ENCODE measurements at places on chromosomes 16 and 17.
A peak's percentile ranks its signal among the peaks of the same experiment; 100 is the strongest.

- no peak for DNase-seq
Measured at GRCh38 chr17:11005940-11006339, 168.1 kb upstream of the PIRT start.

GRCh38 chr16:46607529-46607928 is 13.7 kb downstream of the SHCBP1 start:
- DNase-seq = no peak

- DNase-seq = no peak
Measured at GRCh38 chr17:75844530-75845057, 390 bp upstream of the UNC13D start.

DNA sequence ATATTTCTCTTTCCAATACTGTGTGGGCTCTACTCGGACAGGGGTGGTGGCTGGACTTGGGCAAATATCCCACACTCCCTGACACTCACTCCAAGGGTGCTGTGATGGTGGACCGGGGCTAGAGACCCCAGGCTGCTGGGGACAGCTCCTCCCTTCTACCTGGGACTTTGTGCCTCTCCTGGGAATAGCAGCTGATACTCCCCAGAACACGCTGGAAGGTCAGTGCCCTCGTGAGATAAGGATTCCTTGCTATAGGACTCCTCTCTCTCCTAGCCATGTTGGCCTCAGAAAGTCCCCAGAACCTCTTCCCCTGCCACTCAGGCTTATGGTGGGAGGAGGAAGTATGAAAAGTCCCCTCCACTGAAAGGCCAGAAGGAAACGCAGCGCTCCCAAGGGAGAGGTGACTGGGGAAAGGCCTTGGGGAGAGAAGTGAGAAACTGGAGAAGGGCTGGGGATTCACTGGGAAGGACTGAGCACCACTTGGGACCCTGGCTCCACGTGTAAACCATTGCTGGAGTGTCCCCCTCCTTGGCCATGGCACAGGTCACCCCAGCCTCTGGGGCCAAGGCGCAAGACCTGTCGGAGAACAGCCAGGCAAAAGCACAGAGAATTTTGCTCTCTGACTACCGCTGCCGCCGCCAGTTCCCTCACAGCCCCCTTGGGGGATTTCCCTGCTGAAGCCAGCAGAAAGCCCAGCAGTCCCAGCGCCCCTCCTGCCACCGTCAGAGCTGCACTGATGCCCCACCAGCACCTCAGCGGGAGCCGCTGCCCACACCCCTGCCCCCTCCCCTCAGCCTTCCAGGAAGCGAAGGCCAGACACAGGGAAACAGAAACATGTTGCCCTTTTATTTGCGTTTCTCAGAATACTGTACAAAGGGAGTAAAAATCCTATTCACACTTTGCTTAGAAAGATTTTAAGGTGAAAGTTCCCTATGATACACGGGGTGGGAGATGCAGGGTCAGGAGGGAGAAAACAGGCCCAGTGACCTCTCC is 2.1 kb upstream of the GSDMB start:
- no peak for DNase-seq

DNA sequence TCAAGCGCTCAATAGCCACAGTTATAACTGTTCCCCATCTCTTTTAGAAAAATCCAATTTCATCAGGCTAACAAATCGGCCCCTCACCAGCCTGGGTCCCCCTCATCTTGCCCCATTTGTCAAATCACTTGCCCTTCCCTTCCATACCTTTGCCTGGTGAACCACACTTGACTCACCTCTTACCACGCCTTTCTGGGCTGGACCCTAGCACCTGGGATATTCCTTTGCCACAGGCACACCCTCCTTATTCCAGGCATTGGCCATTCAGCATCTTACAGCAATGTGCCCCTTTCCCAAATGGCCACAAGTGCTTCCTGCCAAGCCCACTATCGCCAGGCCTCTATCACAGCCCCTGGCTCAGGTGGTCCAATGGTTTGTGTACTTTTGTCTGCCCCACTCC is 14.9 kb downstream of the CMTM4 start:
- no peak for DNase-seq

DNA sequence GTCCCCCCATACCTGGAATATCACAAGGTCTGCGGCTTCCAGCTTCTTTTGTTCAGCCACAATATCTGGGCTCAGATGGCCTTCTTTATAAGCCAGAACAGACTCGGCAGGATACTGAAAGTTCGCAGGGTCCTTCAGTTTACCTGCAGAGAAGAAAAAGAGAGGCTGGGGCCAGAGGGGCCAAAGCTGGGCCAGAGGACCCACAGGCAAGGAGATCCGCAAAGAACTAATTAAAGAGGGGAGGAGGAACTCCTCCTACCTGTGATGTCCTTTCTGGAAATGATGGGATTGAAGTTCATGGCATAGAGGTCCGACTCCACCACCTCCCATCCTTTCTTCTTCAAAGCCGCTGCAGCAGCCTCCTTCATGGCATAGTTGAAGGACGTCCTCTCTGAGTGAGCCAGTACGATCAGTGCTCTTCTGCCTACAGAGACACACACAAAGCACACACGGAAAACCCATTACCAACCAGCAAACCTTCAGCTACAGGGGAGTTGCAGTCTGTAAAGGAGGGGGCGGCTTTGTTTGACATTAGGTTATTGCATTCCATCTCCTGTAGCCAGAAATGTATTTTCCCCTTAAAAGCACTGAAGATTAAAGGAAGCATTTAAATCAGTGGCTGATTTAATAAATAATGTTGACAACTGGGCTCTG is 8.1 kb downstream of the NQO1 start:
- DNase-seq = no peak

DNA sequence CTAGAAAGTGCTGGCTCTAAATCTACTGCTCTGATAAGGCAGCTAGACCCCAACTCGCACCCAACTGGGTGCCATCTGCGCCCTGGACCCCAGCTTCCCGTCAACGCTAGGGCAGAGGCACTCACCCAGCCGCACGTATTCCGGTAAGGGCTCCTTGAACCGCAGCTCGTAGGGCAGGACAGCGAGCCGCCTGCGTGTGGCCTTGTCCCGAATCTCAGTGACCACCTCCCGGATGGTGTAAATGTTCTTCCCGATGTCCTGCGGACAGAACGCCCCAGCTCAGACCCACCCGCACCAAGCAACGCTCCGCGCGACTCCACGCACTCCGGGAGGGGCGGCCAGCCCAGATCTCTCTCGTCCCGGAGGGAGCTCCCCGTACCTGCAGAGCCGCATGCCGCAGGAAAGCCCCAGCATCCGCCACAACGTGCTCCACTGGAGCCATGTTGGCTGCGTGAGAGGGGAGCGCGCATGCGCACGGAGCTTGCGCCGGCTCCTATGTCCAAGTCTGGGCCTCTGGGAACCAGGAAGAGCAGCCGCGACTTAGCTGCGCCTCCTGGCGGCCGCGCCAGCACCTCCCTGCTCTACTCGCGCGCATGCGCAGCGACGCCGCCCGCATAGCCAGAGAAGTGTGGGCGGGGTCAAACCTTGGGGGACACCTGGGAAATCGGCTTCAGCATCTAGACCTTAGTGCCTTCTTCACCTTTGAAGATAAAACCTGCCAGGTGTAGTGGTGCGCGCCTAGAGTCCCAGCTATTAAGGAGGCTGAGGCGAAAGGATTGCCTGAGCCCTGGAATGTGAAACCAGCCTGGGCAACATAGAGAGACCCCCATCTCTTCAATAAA is at the start of gene NOB1:
NOB1 (minus strand) TSS at position 458 of the 842 bp plus-strand sequence; CDS start at position 442, 16 bp downstream.
- DNase-seq = peak; percentile 64

- DNase-seq = no peak
Measured at GRCh38 chr17:43430936-43431713, 32.3 kb downstream of the ARL4D start.

- DNase-seq = no peak
Measured at GRCh38 chr16:24036614-24037013, 200.8 kb downstream of the PRKCB start.

- no peak for DNase-seq
Measured at GRCh38 chr16:5852151-5852550, 754.6 kb upstream of the EEF2KMT start.

DNA sequence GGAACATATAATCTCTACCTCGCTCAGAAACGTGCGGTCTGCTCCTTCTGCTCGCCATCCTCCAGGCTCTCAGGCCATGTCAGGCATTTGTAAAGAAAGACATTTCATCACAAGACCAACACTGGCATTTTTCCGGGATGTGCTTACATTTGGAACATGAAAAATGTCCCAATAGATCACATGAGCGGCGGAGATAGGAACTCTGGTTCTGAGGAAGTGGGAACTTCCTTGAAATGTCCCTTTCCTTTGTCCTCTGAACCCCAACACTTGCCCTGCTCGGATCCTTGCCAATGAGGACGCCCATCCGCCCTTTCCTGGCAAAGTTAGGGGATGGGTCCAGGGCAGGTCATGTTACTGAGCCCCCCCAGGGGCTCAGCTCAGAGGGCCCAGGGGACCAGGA is 130.5 kb downstream of the MAF start:
- no peak for DNase-seq

GRCh38 chr16:14300705-14301168 is 229.6 kb downstream of the MRTFB start:
- no peak for DNase-seq

- DNase-seq = no peak
Measured at GRCh38 chr17:21247552-21248258, 5.5 kb downstream of the NATD1 start.

DNA sequence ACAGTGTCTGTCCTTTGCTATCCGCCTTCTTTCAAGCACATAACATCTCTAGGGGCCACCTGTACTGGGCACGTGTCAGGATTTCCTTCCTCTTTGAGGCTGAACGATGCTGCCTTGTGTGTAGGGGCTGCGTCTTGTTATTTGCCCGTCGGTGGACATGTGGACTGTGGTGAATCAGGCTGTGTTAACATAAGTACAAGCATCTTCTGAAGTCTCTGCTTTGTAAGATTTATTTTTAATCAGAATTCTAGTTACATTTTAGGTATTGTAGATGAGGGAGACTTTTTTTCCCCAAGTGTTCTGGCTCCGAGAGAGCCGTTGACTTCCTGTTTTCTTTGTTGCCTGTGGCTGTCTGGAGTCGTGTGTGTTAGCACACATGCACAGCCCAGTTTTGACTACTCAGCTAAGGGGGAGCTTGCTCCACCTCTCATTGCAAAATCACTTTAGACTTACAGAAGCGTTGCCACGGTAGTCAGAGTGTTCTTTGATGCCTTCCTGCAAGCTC is 26.1 kb downstream of the SPG7 start:
- DNase-seq = no peak

DNA sequence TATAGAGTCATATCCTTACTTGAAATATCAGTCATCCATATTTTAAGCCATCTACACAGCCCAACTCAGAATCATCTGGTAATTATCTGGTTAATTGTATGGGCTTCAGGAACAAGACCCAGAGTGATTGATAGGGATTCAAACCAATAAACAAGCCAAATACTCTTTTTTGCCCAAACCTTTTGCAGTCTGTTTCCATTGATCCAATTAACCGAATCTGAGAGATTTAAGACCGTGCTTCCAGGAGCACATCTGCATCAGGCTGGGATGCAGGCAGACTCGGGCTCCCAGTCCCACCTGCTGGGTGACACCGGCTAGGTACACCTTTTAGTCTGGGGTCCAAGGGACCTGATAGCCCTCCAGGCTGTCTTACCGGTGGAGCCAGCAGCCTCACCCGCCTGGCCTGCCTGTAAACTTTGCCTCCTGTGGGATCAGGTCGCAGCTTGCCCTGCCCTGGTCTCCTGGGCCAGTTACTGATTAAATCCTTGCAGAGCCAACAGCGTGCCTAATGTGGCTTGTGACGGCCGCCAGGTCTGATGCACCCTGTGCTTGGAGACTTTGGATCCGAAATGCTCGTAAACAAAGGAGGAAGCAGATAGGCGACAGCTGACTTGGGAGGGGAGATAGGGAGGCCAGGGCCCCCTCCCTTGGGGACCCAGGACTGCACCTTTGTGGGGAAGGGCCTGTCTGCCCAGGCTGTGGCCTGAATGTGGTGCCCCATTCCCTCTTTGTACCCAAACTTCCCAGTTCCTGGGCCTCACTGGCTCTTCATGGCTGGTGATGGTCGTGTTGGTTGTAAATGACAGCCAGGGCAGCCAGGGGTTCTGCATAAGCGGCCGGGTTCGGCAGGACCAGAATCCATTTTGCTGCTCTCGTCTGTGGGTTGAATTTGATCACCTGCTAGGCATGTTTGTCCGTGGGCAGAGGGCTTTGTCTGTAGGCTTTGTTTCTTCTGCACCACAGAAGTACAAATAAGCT is 3.8 kb downstream of the CMIP start:
- no peak for DNase-seq

Measured in GM04503 (cell line).